ENCODE measurements at places on chromosomes 6 and 20.

GRCh38 chr6:77463861-77464494 lies 687 bp upstream of the HTR1B start:
- DNase-seq = no peak

DNA sequence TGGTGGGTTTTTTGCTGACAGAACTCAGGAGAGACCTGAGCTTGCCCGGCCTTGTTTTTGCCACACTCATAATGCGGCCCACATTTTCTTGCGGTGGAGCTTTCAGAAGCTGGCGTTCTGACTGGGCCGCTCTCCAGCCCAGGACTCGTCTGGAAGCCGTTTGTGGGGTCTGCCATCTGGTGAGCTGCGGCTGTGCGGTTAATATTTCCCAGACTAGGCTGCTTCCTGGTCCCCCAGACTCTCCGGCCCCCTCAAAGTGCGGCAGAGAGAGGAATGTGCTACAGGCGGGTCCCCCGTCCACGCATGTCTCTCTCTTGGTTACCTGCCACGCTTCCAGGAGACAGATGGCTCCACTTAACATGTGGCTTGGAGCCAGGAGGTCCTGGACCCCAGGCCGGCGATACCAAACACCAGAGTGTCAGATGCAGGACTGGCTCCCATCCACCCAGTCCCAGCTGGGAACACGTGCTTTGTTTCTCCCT lies 128.9 kb upstream of the PMEPA1 start:
- DNase-seq = no peak

GRCh38 chr20:42112161-42112560 lies 494.0 kb upstream of the CHD6 start:
- DNase-seq = no peak

DNA sequence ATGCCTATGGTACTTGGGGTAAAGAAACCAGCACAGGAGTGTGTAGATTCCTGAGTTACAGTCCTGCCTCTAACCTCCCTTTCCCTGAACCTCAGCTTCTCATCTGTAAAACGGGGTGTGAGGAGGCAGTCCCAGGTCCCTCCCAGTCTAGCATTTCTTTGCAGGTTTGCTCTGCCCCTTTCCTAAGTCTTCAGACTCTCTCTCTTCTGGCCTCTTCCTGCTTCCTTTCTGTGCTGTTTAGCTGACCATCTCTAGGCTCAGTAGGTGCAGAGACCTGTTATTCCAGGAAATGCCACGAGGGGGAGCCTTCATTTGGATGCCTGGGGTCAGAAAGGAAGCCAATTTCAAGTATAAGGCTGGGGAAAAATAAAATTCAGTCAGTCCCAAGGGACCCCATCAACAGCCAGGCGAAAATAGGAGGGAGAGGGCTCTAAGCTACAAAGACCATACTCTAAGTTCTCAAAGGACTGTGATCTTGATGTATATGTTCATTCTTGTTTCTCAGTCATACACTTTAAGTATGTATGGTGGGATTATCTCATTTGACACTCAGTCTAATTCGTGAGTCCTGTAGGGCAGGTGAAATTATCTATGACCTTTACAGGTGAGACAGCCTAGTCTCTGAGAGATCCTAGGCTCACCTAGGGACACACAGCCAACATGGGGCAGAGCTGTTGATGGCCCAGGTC lies 89.1 kb downstream of the NCR2 start:
- DNase-seq = peak; percentile 62

- no peak for DNase-seq
Observed at GRCh38 chr20:21270806-21271205, 32.3 kb upstream of the XRN2 start.

DNA sequence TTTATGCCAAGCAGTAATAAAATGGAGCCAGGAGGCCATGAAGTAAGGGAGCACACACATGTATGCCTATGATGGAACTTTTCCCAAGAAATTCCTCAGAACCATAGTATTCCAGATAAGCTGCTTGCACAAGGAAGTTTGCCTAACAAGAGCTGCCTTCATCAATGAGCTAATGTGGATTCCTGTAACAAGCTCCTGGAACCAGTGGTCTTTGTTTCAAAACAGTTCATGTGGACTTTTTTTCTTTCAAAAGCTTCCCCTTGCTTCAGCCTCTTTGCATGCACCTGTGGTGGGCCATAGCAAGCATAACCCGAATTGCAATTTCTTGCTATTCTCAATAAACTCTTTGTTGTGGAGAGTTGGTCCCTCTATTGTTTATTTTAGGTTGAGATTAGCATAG lies 359.6 kb downstream of the UTRN start:
- DNase-seq = peak; percentile 9

- DNase-seq = no peak
Observed at GRCh38 chr20:8639112-8639778, 429.6 kb upstream of the PLCB4 start.

- DNase-seq = no peak
Observed at GRCh38 chr6:45326698-45327417, 1.3 kb upstream of the RUNX2 start.

DNA sequence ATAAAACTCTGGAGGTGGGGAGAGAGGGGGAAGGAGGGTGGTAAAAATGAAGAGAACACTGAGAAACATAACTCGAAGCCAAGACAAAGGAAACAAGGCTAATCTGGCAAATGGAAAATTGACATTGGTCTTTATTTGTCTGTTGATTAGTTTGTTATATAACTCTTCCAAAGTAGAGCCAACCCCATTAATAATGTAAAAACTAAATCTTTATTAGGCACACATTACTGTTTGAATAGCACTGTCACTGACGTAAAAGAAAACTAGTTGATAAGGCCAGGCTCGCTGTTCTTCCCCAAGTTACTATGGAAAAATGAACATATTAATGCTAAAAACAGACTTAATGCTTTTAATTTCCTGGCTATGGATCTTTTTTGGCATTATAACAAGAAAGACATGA lies 110.0 kb downstream of the MAP3K5 start:
- no peak for DNase-seq

DNA sequence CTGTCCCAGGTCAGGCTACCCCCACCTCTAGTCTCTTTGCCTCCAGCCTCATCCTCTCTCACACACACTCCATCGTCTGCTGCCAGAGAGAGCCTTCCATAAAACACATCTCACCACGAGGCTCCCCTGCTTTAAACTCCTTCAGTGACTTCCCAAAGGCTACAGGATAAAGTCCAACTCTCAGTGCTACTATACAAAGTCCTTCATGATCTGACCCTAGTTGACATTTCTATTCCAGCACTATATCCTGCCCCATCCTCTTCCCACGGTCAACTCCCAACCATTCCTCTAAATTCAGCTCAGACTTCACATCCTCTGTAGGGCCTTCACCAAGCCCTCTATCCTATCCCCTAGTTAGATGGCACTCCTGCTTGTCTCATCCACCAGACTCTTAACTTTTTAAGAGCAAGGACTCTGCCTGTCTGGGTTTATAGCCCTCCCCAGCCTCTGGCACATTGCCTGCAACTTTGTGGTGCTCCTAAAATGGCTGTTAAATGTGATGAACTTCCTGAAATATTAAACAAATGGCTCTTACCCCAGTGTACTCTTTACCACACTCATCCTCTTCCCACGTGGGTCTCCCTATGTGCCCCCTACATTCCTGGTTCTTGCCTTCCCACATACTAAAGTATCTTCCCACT lies 36.1 kb downstream of the KIF16B start:
- DNase-seq = no peak

- no peak for DNase-seq
Observed at GRCh38 chr6:1386038-1386709, 3.2 kb upstream of the FOXF2 start.

DNA sequence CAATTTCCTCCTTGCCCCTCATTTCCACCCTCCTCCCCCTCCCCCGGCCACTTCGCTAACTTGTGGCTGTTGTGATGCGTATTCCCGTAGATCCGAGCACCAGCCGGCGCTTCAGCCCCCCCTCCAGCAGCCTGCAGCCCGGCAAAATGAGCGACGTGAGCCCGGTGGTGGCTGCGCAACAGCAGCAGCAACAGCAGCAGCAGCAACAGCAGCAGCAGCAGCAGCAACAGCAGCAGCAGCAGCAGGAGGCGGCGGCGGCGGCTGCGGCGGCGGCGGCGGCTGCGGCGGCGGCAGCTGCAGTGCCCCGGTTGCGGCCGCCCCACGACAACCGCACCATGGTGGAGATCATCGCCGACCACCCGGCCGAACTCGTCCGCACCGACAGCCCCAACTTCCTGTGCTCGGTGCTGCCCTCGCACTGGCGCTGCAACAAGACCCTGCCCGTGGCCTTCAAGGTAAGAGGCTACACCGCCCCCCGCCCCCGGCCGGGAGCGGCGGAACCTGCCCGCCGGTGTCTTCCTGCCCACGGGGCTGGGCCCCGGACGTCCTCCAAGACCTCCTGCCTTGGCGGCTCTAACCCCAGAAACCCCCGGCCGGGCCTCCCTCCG lies 44.9 kb upstream of the SUPT3H start:
- DNase-seq = no peak

DNA sequence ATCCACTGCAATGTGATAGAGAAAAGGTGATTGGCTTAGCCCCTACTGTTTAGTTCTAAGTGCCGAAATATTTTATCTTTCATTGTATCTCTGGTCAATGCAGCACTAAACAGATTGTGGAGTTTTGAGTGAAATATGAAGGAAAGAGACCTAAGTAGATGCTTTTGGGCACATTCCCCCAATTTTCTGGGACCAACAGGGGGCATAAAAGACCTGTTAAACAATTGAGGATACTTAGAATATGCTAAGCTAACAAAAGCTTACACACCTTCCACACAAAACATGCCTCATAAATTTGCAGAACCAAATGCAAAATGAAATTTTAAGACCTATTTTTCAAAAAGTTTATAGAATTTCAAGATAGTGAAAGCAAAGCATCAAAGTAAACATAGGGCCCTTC lies 746.9 kb downstream of the TBC1D32 start:
- no peak for DNase-seq

DNA sequence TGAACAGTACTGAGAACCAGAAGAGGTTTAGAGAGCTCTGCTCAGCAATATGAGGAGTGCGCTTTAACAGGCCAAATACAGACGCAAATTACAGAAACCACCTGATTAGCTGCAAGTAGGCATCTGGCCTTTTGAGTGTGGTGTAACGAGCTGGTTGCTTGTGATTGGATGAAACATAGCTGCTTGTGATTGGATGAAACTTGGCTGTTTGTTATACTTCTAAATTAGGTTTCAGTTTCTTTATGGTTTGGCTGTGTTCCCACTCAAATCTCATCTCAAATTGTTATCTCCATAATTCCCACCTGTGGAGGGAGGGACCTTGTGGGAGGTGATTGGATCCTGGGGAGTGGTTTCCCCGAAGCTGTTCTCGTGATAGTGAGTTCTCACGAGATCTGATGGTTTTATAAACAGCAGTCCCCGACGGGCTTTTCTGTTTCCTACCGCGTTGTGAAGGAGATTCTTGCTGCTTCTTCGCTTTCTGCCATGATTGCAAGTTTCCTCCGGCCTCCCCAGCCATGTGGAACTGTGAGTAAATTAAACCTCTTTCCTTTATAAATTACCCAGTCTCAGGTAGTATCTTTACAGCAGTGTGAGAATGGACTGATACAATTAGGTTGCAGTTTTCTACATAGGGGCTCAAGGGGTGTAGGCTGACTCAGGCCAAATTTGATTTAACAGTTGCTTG lies 655.9 kb upstream of the MAN1A1 start:
- DNase-seq = no peak

- no peak for DNase-seq
Observed at GRCh38 chr6:16437095-16437494, 198.7 kb downstream of the GMPR start.

DNA sequence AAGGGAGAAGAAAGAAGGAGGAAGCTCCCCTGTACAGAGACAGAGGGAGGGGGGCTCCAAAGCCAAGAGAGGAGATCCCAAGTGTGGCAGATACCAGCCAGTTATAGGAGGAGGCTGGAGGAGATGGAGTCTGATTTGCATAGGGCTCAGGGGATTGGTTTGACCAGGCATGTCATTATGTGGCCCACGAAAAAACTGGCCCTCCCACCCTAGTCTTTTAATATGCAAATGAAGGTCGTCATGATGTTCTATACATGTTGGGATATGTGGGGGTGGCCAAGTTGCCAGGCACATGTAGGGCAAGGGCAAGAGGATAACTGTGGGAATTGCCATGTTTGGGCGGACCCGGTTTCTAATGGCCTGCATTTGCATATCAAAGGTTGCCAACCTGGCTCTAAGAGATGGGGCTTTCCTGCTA lies 17.6 kb upstream of the ZFP64 start:
- DNase-seq = no peak

DNA sequence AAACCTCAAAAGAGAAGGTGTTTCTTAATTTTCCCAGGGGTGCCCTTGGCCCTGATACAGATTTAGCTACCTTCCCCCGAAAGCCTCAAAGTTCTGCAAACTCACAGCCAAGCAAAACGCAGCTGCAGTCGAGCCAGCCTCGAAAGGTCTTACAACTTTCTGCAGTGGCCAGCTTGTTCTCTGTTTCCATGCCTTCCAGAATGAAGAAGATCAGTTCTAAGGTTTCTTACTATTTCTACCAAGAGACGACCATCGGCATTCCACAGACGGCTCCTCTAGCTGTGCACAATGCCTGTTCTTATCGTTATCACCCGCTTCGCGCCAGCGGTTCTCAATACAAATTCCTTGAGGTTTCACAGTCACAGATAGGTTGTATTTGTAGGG lies 28.5 kb upstream of the CCR6 start:
- DNase-seq = no peak

DNA sequence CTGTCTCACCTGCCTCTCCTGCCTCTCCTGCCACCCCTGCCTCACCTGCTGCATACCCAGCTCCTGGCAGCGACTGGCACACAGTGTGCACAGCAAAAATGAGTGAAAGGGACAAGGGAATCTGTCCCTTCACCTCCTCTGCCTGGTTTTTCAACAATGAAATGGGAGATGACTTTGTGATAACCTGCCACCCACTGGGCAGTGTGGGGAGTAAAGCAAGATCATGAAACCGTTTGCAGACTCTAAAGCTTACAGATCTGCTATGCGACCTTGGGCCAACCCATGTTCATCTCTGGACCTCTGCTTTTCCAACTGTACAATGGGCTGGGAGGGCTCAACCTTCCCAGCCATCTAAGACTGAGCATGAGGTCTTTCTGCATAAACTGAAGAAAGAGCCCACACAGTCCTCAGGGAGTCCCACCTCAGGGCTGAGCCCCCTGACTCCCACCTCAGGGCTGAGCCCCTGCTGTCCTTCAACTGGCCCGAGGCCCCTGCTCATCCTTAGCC lies 81.1 kb downstream of the RIPOR3 start:
- DNase-seq = no peak

- DNase-seq = no peak
Observed at GRCh38 chr6:157432892-157433265, 51.9 kb downstream of the ZDHHC14 start.

- DNase-seq = no peak
Observed at GRCh38 chr6:3351105-3351676, 92.4 kb downstream of the PSMG4 start.

DNA sequence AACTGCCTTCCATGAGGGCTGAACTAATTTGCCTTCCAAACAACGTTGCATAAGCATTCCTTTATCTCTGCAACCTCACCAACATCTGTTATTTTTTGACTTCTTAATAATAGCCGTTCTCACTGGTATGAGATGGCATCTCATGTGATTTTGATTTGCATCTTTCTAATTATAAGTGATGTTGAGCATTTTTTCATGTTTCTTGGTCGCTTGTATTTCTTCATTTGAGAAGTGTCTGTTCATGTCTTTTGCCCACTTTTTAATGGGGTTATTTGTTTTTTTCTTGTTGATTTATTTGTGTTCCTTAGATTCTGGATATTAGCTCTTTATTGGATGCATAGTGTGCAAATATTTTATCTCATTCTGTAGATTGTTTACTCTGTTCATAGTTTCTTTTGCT lies 46.4 kb downstream of the TNFAIP3 start:
- no peak for DNase-seq
